ENCODE measurements at places on chromosomes 4 and X. TPM values are rescaled to one million over a fixed set of nuclear protein-coding genes. Genes with fewer than 3 reads are reported as not detected.

FABP2 gene
- total RNA-seq = 406 TPM

DNA sequence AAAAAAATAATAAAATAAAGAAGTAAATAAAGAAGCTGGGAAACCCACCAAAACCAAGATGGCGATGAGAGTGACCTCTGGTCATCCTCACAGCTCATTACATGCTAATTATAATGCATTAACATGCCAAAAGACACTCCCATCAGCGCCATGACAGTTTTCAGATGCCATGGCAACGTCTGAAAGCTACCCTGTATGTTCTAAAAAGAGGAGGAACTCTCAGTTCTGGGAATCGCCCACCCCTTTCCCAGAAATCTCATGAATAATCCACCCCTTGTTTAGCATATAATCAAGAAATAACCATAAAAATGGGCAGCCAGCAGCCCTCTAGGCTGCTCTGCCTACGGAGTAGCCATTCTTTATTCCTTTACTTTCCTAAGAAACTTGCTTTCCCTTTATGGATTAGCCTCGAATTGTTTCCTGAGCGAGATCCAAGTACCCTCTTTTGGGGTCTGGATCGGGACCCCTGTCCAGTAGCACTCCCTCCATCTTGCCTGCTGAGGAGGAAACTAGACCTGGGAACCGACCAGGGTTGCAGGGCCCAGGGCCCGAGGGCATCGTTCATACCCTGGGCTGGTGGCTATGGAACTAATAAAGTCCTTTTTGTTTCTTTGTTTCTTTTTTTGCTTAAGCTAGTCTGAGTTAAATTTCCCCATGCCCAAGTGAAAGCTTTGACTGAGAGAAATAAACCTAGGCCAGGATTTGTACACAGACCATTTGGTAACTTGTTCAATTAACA is 30.9 kb downstream of the HTT-AS start:
- H3K27ac ChIP-seq = no peak overlapping the region
- no peak for DNase-seq
- no peak overlapping the region for H3K4me3 ChIP-seq
- H3K27me3 ChIP-seq = no peaks in the 10 kb centered on the region
- H3K36me3 ChIP-seq = no peaks in the 10 kb centered on the region

GRCh38 chrX:76433219-76433618 is 5.7 kb downstream of the MAGEE1 start:
- no peaks in the 10 kb centered on the region for H3K36me3 ChIP-seq
- no peaks in the 10 kb centered on the region for H3K27me3 ChIP-seq
- H3K4me1 ChIP-seq = no peaks in the 10 kb centered on the region
- no peak overlapping the region for H3K27ac ChIP-seq

GRCh38 chr4:104519588-104519987 is 24.9 kb upstream of the CXXC4 start:
- H3K4me1 ChIP-seq = no peaks in the 10 kb centered on the region
- H3K36me3 ChIP-seq = no peaks in the 10 kb centered on the region
- H3K27me3 ChIP-seq = no peaks in the 10 kb centered on the region
- H3K27ac ChIP-seq = no peak overlapping the region

GRCh38 chr4:151530783-151531182 is 121.8 kb downstream of the FHIP1A start:
- DNase-seq = no peak
- no peak overlapping the region for H3K27ac ChIP-seq
- no peaks in the 10 kb centered on the region for H3K27me3 ChIP-seq

GRCh38 chr4:105158837-105159236 is 12.2 kb downstream of the TET2 start:
- DNase-seq = no peak
- H3K4me1 ChIP-seq = no peaks in the 10 kb centered on the region
- no peaks in the 10 kb centered on the region for H3K36me3 ChIP-seq
- no peaks in the 10 kb centered on the region for H3K27me3 ChIP-seq
- H3K4me3 ChIP-seq = no peak overlapping the region
- H3K27ac ChIP-seq = no peak overlapping the region

Data from Peyer's patch (tissue), 4 donors.